ENCODE measurements at places on chromosomes 1 and 21. TPM values are rescaled to one million over a fixed set of nuclear protein-coding genes. Genes with fewer than 3 reads are reported as not detected.

The OXCT2 gene
- 2.1 TPM for total RNA-seq

DNA sequence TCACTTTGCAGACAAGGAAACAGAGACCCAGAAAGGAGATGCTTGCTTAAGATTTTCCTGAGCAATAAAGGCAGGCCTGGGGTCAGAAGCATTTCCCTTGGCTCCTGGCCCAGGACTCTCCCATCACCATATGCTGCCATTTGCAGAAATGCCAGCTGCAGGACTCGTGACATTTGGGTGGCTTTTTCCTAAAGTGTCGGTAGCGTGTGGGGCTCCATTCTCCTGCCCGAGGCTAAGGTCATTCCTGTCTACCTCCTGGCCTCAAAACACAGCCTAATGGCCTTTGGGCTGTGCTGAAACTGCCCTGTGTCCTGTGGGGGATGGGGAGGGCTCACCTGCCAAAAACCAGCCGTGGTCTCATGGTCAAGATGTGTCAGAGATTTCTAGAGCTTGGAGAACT, 216.1 kb upstream of the EDN2 start:
- DNase-seq: no peak
- H3K36me3 ChIP-seq: no peaks in the 10 kb centered on the region
- H3K4me1 ChIP-seq: no peaks in the 10 kb centered on the region
- no peak overlapping the region for H3K27ac ChIP-seq
- no peak overlapping the region for H3K4me3 ChIP-seq

- H3K27ac ChIP-seq: no peak overlapping the region
- no peak overlapping the region for H3K4me3 ChIP-seq
- H3K27me3 ChIP-seq: no peaks in the 10 kb centered on the region
Observed at GRCh38 chr1:56922507-56922906, 43.3 kb downstream of the C8B start.

- H3K4me1 ChIP-seq: peaks cover 14% of the 10 kb centered on the region
- no peak for DNase-seq
- no peak overlapping the region for H3K4me3 ChIP-seq
- H3K27ac ChIP-seq: no peak overlapping the region
- no peaks in the 10 kb centered on the region for H3K27me3 ChIP-seq
Observed at GRCh38 chr1:243393096-243393495, 137.3 kb downstream of the SDCCAG8 start.

GRCh38 chr1:205585835-205586785, 45.7 kb downstream of the ELK4 start:
- H3K4me1 ChIP-seq: no peaks in the 10 kb centered on the region
- H3K36me3 ChIP-seq: no peaks in the 10 kb centered on the region
- DNase-seq: no peak
- peaks cover 5% of the 10 kb centered on the region for H3K27me3 ChIP-seq
- H3K4me3 ChIP-seq: no peak overlapping the region

DNA sequence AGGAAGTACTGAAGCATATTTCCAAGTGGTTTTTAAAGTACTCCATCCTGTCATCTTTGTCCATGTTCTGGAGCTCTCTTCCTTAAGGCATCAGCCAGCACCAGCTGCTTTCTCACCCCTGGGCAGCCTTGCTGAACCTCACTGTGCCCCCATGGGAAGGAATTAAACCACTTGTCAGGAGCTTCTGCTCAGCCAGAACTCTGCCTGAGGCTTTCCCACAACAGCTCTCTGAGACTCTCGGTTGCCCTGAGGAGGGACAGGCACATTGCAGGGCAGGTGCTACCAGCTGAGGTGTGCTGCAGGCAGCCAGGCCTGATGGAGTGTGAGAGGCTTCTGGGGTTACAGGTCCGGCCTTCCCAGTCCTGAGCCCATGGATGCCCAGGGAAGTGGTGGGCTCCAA, 30.9 kb downstream of the FAM163A start:
- no peak for DNase-seq
- no peaks in the 10 kb centered on the region for H3K4me1 ChIP-seq
- no peaks in the 10 kb centered on the region for H3K27me3 ChIP-seq

DNA sequence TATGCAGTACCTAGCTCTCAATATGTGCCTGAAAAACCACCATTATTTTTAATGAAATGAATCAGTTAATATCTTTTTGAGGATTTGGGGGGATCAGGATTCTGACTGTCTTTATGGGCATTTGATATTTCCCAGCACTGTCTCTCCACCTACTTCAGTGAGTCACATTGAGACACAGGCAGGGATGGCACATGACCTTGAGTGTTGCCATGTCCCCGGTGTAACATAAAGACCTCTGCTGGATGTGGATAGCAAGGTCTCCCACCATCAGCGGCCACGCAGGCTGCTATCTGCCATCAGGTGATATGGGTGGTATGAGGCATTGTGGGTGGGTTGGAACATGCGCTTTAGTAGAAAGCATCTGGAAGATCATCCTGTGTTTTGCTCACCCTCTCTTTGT, 103.2 kb downstream of the RGL1 start:
- H3K36me3 ChIP-seq: peaks cover 12% of the 10 kb centered on the region
- no peak overlapping the region for H3K4me3 ChIP-seq
- DNase-seq: no peak
- H3K27me3 ChIP-seq: no peaks in the 10 kb centered on the region
- H3K4me1 ChIP-seq: no peaks in the 10 kb centered on the region

DNA sequence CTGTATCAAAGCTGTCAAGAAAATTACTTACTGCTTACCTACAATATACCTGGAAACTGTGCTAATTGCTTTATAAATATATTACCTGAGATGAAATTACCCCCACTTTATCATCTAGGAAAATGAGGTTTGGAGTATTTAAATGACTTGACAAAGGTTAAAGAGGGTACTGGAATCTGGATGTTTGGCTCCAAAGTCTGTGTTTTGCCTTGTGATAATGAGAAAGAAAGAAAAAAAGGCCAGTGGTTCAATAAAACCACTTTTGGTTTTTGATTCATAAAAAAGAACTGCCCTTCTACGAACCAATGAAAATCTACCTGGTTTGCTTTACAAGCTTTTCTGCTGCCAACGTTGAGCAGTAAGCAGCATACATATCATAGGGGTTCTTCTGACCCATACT, 61.3 kb upstream of the MUTYH start:
- no peaks in the 10 kb centered on the region for H3K4me1 ChIP-seq
- H3K27me3 ChIP-seq: no peaks in the 10 kb centered on the region
- H3K27ac ChIP-seq: no peak overlapping the region
- no peaks in the 10 kb centered on the region for H3K36me3 ChIP-seq

GRCh38 chr1:214295934-214296333, 15.0 kb downstream of the SMYD2 start:
- H3K27ac ChIP-seq: no peak overlapping the region
- DNase-seq: no peak

DNA sequence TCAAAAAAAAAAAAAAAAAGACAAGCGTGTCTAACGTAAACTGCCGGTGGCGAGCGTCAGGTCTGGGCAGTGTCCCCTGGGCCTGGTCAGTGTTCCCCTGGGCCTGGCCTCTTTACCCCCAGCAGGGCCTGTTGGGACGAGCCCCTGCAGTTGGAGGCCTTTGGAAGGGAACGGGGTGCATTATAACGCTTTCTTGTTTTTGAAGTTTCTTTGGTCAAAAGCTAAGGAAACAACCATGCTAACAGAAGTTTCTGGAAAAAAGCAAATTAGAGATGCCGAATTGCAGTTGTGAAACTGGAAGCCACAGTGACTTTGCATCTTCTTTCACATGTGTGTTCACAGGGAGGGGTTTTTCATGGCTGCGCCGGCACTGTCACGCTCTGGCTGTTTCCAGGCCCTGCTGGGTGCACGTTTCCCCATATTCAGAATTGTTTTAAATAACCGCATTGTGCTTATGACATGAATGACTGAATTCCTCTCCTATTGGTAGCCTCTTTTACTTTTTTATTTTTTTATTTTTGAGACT, 16.0 kb downstream of the RRP1 start:
- no peaks in the 10 kb centered on the region for H3K36me3 ChIP-seq
- H3K27ac ChIP-seq: no peak overlapping the region
- H3K27me3 ChIP-seq: no peaks in the 10 kb centered on the region

DNA sequence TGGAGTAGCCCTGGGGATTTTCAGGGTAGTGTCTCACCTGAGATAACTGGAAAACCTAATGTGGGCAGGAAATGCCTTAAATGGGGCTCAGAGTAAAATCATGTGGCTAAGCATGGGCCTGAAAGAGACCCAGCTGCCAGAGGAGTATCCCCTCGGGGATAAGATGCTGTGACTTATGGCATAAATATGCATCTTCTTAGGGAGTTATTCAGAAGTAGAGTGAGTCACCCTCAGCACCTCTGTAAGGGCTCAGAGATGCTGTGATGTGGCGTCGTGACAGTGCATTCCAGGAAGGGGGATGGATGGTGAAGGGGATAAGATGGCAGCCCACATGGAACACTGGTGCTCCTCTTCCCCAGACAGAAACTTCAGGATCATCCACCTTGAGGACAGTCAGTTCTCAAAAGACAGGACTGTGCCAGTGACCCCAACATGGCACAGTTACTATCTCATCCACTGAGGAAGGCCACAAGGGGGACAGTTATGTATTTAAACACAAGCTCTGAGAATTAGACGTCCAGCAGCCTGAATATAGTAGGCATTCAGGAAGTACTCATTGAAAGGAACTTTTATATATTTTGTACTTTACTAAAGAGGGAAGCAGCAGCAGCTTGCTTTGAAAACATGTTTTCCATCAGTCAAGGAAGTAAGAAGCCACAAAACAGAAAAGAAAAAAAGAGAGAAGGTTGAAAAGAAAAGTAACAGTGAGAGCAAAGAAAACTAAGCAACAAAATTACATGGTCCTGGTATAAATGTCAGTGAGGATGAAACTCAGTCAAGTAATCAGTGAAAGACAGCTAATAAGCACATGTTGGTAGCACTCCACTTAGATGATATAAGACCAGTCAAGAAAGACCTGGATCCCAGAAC, 8.3 kb downstream of the IL24 start:
- no peak overlapping the region for H3K27ac ChIP-seq
- H3K4me3 ChIP-seq: no peak overlapping the region
- DNase-seq: no peak
- H3K27me3 ChIP-seq: peaks cover 41% of the 10 kb centered on the region
- H3K4me1 ChIP-seq: peaks cover 4% of the 10 kb centered on the region

DNA sequence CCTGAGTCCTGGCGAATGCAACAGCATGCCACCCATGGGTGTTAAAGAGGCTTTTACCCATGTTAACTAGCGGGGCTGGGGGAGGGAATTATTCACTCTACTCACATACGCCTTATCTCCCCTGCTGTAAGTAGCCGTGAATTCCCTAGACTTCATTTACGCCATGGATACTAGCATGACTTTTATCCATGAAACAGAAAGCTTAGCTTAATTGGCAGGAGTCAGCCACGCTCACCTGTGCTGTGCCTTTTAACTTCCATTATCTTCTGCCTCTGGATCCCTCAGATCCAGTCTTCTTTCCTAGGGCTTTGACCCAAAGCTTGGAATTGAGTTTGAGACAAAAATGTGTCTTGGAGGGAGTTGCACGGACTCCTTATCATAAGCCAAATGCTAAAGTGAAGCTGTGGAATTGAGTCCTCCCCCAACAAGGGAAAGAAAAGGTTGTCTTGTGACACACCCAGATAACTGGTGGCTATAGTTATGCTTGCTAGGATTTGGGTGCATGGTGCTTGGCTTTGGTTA, 9.7 kb upstream of the NASP start:
- H3K27me3 ChIP-seq: no peaks in the 10 kb centered on the region
- H3K27ac ChIP-seq: no peak overlapping the region
- no peak for DNase-seq
- H3K4me1 ChIP-seq: peaks cover 13% of the 10 kb centered on the region
- no peak overlapping the region for H3K4me3 ChIP-seq

- H3K4me3 ChIP-seq: no peak overlapping the region
- H3K27ac ChIP-seq: no peak overlapping the region
- peaks cover 21% of the 10 kb centered on the region for H3K4me1 ChIP-seq
- no peak for DNase-seq
- peaks cover 53% of the 10 kb centered on the region for H3K27me3 ChIP-seq
- H3K36me3 ChIP-seq: no peaks in the 10 kb centered on the region
Observed at GRCh38 chr1:2045468-2046173, 4.6 kb upstream of the PRKCZ start.
